Activated naive CD8-positive, alpha-beta T cell treated with anti-CD3 and anti-CD28 coated beads for 36 hours (primary cell): ENCODE measurements at places on chromosomes 4 and X. TPM values are rescaled to one million over a fixed set of nuclear protein-coding genes. Genes with fewer than 3 reads are reported as not detected.
A peak's percentile ranks its signal among the peaks of the same experiment; 100 is the strongest.

DNA sequence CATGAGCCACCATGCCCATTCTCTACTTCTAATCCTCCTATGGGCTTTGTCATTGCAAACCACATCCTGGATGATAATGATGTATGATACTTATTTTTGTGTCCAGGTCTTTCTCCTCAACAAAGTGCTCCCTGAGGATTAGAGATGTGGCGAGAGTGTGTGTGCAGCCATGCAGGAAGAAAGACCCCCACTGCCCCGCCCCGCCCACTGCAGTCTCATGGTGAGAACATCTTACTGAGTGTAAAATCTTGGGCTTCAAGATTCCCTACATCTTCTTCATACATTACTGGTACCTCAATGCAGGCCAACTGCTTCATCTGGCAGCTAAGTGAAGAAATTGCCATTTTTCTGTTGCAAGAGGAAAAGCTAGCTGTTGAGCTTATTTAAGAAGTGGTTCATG lies 25.9 kb upstream of the MAP3K15 start:
- H3K27me3 ChIP-seq = no peaks in the 10 kb centered on the region
- peaks cover 1% of the 10 kb centered on the region for H3K4me1 ChIP-seq
- DNase-seq = no peak
- no peak overlapping the region for H3K27ac ChIP-seq

- peak overlapping the region; percentile 9 for H3K4me3 ChIP-seq
- H3K27ac ChIP-seq = peak overlapping the region; percentile 97
- peaks cover 11% of the 10 kb centered on the region for H3K36me3 ChIP-seq
- H3K4me1 ChIP-seq = peaks cover 40% of the 10 kb centered on the region
- H3K27me3 ChIP-seq = no peaks in the 10 kb centered on the region
Observed at GRCh38 chr4:2786152-2786671, 6.7 kb upstream of the SH3BP2 start.

Gene POF1B
- total RNA-seq = not detected

Gene IL2RG
- total RNA-seq = 241 TPM

Gene GLRA2
- not detected for total RNA-seq
